ENCODE measurements at places on chromosomes 12 and 14.

DNA sequence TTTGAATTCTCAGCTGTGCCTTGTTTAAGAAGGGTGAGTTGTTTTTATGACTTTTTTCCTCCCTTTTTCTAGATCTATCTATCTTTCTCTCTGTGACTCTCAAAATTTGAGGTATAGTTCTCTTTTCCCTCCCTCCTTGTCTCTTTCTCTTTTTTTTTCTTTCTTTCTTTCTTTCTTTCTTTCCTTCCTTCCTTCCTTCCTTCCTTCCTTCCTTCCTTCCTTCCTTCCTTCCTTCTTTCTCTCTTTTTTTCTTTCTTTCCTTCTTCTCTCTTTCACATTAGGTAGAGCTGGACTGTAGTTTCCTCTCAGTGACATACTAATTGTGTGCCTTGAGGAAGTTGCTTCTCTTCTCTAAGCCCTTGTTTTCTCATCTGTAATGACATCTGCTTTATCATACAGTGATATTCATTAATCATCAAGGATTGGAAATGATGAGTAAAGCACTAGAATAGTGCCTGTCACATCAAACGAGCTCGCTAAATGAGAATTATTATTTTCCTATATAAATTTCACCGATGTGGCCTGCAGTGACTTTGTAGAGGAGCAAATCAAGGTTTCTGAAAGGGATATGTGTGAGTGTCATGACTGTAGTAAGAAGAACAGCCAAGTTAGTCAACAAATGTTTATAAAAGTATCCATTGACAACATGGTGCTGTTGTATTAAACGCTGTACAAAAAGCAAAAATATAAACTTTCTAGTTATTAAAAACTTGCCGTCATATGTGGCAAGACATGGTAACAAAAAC lies 78.9 kb upstream of the SLC38A2 start:
- DNase-seq: no peak

DNA sequence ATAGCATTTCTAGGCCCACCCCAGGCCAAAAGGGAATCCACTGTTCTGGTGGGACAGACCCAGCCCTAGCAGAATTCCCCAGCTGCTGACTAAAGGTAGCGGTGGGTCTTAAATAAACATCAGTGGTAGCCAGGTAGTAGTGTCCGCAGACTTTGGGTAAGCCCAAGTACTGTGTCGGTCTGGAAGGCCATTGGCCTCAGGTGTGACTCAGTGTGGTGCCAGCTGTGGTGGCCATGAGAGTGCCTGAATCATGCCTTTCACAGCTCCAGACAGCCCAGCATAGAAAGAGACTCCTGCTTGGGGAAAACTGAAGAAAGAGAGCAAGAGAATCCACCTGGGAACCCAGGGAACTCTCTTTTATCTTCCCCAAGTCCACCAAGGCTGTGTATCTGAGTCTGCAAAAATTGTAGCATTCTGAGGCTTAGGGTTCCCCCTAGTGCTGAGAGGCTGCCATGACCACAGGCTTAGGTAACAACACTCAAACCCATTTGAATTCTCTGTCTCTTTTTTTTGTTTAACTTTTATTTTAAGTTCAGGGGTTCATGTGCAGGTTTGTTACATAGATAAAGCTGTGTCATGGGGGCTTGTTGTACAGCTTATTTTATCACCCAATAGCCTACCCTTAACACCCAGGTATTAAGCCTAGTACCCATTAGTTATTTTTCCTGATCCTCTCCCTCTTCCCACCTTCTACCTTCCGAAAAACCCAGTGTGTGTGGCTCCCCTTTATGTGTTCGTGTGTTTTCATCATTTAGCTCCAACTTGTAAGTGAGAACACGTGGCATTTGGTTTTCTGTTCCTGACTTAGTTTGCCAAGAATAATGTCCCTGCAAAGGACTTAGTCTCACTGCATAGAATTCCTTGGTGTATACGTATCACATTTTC lies 16.7 kb upstream of the CD163L1 start:
- DNase-seq: peak; percentile 34

GRCh38 chr14:70020352-70021170 lies 141.3 kb downstream of the SMOC1 start:
- DNase-seq: no peak

GRCh38 chr12:27539191-27539631 lies 15.2 kb downstream of the PPFIBP1 start:
- DNase-seq: no peak

Measured in RWPE1 (cell line).